NCI-H187 (cell line): ENCODE measurements at places on chromosomes 2 and 18.

DNA sequence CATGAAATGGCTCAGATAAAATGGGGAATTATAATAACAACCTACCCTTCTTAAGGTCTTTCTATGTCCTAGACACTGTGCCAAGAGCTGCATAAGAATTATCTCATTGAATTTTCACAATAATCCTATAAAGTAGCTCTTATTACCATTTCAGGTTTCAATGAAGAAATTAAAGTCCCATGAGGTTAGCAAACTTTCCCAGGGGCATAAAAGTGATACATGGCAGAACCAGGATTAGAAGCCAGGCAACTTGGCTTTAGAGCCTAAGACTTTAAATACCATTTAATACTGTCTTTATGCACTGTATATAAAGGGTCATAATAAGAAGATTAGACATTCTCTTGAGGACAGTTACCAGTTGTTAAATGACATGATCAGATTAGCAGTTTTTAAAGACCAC is 130.1 kb downstream of the GCA start:
- no peak for DNase-seq

- DNase-seq: no peak
These were observed 106.9 kb upstream of the GAREM1 start for GRCh38 chr18:32577561-32577960.

GRCh38 chr2:219897456-219897855 is 270.0 kb downstream of the SLC4A3 start:
- DNase-seq: no peak

DNA sequence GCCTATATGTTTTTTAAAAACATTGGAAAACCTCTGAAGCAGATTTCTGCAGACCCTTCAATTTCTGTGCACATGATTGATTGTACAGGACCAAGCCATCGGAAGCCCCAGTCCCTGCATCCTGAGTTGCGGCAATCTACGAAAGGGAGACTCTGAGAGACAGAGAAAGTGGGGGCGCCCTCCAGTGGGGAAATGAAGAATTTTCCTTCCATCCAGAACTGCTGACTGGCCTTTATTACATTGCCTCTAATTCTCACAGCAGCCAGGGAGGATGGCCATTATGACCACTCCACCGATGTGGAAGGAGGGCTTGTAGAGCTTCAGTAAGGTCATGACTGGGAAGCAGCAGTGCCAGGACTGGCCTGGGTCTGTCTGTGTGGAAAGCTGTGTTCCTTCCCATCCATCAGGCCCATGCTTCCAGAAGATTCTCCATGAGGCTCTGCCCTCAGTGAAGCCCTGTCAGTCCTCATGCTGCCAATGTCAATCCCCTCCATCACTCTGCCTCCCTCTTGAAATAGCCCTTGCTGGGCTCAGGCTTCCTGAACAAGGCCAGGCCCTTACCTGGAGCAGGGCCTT is 20.0 kb upstream of the RESP18 start:
- DNase-seq: no peak

DNA sequence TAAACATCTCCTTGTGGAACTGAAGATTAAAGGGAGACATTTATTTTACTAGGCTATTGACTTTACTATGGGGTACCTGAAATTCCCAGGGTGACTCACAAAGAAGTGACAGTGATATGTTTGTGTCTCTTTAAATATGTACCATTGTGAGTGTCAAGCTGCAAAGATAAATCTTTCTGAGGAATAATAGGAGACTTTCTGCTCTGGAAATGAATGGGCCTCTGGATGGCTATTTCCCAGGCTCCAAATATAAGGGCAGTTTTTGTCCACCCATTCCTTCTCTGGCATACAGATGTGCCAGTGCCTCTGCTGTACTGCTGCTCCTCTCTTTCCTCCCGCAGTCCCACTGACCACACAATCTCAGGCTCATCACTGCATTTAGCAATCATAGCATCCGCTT is 586.4 kb upstream of the CNTNAP5 start:
- DNase-seq: no peak

DNA sequence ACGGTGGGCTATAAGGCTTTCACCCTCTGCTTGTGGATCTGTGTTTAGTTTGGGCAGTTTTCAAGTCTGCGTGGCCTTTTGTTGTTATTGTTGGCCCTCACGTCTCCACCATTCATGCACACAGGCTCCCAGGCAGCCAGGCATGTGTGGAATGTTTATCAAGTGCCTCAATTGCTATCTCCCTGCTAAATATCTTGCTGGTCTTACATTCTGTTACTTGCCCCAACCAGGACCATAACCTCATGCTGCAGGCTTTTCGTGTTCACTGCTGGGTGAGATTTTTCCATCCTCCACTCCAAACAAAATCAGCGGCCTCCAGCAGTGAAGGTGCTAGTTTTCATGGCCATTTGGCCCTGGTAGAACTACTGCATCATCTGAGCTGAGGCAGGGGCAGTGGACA is 63.0 kb upstream of the DSC1 start:
- DNase-seq: no peak

- DNase-seq: no peak
These were observed 111.6 kb upstream of the TACR1 start for GRCh38 chr2:75310876-75311275.

DNA sequence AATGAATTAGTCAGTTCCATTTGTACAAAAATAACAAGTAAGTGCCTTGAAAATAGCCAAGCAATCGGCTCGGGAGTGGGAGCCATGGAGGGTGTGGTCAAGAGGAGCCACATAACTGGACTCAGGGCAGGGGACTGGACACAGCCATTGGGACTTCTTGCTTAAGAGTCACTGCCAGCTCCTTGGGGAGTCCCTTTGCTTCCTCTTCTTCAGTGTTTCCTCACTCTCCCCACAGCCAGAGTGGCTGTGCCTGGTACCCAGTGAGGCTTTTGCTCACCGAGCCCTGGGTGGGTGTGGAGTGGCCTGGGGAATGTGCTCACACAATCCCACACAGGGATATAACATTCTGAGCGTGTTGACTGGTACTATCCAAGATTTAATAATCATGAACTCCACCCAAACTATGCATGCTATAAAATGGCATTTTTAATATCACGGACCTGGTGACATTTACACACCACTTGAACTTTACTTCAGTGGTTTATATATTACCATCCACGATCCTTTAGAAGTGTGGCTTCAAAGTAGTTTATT is 94.6 kb downstream of the PTGR3 start:
- no peak for DNase-seq

- no peak for DNase-seq
These were observed 88.4 kb downstream of the ACTR2 start for GRCh38 chr2:65316072-65316471.

- no peak for DNase-seq
These were observed 498.2 kb upstream of the TCF4 start for GRCh38 chr18:56086176-56086575.
